ENCODE measurements at places on chromosomes 5 and 9. TPM values are rescaled to one million over a fixed set of nuclear protein-coding genes. Genes with fewer than 3 reads are reported as not detected.
A peak's percentile ranks its signal among the peaks of the same experiment; 100 is the strongest.

DNA sequence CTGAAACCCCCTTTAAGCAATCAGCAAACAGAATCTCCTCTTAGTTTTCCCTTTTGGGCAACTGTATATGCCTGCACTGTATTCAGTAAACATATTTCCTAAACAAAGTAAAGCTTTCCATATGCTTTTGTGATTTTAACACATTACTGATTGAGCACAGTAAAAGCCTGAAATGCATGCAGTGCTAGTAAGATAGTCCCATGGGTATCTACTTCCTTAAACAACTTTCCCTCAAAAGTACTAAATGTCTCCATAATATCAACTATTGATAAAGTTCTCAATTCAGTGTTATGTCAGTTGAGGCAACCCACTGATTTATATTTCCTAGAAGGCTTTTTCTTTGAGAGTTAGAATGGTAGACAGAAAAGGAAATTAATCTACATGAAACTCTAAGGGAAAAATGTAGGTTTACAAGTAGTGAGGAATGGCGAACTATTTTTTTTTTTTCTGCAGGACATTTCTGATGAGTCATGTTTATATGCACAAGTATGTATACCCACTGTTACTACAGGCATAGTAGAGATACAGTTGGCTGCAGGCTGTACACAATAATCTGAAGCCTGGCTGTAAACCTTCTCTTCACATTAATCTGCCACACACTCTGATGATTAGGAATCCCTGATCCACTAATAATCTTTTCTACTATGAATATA, 31.2 kb upstream of the CEP120 start:
- no peak overlapping the region for H3K27ac ChIP-seq
- peaks cover 3% of the 10 kb centered on the region for H3K27me3 ChIP-seq
- H3K4me3 ChIP-seq = no peak overlapping the region
- no peak for DNase-seq
- 0 out of 2 replicates have a peak, but pooled peaks cover 3% of the 10 kb centered on the region for H3K4me1 ChIP-seq

GRCh38 chr9:85237478-85237877, 504.3 kb downstream of the AGTPBP1 start:
- H3K27me3 ChIP-seq = no peaks in the 10 kb centered on the region
- H3K4me1 ChIP-seq = no peaks in the 10 kb centered on the region
- H3K4me3 ChIP-seq = no peak overlapping the region
- H3K27ac ChIP-seq = no peak overlapping the region
- H3K36me3 ChIP-seq = no peaks in the 10 kb centered on the region

- peaks cover 14% of the 10 kb centered on the region for H3K36me3 ChIP-seq
- H3K4me1 ChIP-seq = no peaks in the 10 kb centered on the region
- H3K27me3 ChIP-seq = no peaks in the 10 kb centered on the region
- H3K4me3 ChIP-seq = no peak overlapping the region
Observed at GRCh38 chr5:109705596-109705995, 15.9 kb downstream of the MAN2A1 start.

DNA sequence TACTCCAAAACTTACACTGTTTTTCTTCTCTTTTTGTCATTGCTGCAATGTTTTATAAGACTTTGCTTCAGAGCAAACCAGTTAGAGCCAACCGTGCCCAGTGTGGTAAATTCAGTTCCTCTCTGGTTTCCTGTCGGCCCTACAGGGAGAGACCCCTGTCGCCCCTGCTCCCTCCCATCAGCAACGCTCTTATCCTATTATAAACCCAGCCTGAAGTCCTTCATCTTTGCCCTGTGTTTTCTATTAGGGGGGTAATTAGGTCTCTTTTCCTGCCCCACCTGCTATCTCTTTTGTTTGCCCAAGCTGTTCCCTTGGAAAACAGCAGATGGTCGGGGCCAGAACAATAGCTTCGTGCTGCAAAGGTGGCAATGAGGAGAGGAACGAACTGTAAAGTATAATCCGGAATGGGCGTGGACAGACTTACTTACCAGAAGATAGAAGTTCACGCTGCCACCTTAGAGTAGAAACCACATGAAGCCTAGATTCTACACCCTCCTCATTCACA, 21.4 kb upstream of the OTULINL start:
- H3K4me1 ChIP-seq = no peaks in the 10 kb centered on the region
- DNase-seq = no peak
- H3K27ac ChIP-seq = no peak overlapping the region
- H3K4me3 ChIP-seq = no peak overlapping the region
- H3K27me3 ChIP-seq = no peaks in the 10 kb centered on the region

GRCh38 chr5:126403876-126404275, 19.3 kb upstream of the GRAMD2B start:
- H3K27me3 ChIP-seq = no peaks in the 10 kb centered on the region
- H3K27ac ChIP-seq = peak overlapping the region; percentile 78
- H3K4me1 ChIP-seq = peaks cover 33% of the 10 kb centered on the region
- H3K36me3 ChIP-seq = no peaks in the 10 kb centered on the region

DNA sequence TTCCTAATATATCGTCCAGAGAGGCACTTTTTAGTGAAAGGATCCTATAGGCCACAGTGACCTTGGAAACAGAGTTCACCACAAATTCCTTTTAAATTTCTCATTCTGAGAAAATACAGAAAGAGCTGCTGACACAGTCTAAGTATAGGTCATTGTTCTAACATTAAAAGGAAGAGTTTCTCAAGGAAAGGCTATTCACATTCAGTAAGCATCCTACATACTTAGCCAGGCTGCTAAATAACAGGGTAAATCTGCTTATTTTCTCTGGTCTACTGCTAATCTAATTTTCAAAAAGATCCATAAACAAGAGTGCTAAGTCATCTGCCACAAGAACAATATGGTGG, 313.7 kb downstream of the PDE4D start:
- H3K27me3 ChIP-seq = no peaks in the 10 kb centered on the region
- H3K27ac ChIP-seq = no peak overlapping the region
- no peak for DNase-seq
- no peaks in the 10 kb centered on the region for H3K4me1 ChIP-seq
- H3K36me3 ChIP-seq = no peaks in the 10 kb centered on the region

The MARVELD2 gene
- 0.13 TPM for total RNA-seq

The FSTL4 gene
- 3.6 TPM for total RNA-seq

The PDE6A gene
- total RNA-seq = not detected

The BTNL3 gene
- total RNA-seq = not detected

The IL9 gene
- not detected for total RNA-seq

The FRMD3 gene
- 15.5 TPM for total RNA-seq
